Body of pancreas (tissue), 4 donors: ENCODE measurements at places on chromosomes 6 and 20. TPM values are rescaled to one million over a fixed set of nuclear protein-coding genes. Genes with fewer than 3 reads are reported as not detected.

DNA sequence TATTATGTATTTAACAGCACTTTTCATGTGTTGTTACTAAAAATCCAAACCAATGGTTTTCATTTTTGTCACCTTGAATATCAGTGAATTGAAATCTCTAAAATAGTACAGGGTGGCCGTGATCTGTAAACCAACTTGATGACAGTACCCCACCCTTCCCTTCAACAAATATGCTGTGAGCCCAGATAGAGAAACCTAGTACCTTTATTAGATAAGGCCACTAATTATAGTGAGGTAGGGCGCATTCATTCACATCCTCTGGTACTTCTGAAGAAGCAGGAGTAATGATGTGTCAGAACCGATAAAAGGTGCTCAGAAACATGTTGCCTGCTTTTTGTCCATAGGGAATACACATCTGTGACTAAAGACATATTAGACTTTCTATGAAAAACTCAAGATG is 409.5 kb downstream of the GJA1 start:
- peaks cover 4% of the 10 kb centered on the region for H3K4me1 ChIP-seq
- H3K27ac ChIP-seq = no peak overlapping the region
- H3K4me3 ChIP-seq = no peak overlapping the region
- DNase-seq = no peak
- H3K27me3 ChIP-seq = no peaks in the 10 kb centered on the region

DNA sequence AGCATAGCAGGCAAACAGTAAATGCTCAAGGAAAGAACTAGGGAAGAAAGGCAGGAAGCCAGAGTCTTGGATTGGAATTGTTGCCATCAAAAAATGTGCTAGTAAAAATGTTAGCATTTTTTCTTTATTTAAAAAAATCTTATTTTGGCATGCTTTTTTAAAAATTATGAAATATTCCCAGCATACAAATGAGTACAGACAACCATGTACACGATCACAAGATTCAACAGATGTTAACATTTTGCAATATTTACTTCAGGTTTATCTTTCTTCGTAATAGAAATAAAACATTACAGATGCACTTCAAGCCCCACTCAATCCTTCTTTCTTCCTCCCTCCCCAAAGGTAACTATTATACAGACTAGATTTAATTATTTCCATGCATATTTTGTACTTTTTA is 27.4 kb upstream of the NOP56 start:
- no peak for DNase-seq
- H3K36me3 ChIP-seq = no peaks in the 10 kb centered on the region
- H3K27me3 ChIP-seq = no peaks in the 10 kb centered on the region
- no peak overlapping the region for H3K4me3 ChIP-seq
- no peak overlapping the region for H3K27ac ChIP-seq

The CFAP61 gene
- not detected for total RNA-seq

GRCh38 chr6:109456111-109456583 is 575 bp upstream of the MICAL1 start:
- H3K4me3 ChIP-seq = peak overlapping the region; percentile 73
- peak overlapping the region; percentile 15 for H3K27ac ChIP-seq
- DNase-seq = no peak
- no peaks in the 10 kb centered on the region for H3K36me3 ChIP-seq
- H3K4me1 ChIP-seq = peaks cover 18% of the 10 kb centered on the region
- H3K27me3 ChIP-seq = no peaks in the 10 kb centered on the region

The NQO2 gene
- total RNA-seq = 7.3 TPM

The STX11 gene
- 7.6 TPM for total RNA-seq

The NNAT gene
- 0.52 TPM for total RNA-seq

The EPPIN gene
- total RNA-seq = not detected

The NKAPL gene
- total RNA-seq = not detected

- H3K4me3 ChIP-seq = no peak overlapping the region
- H3K27me3 ChIP-seq = no peaks in the 10 kb centered on the region
- DNase-seq = no peak
- peaks cover 6% of the 10 kb centered on the region for H3K4me1 ChIP-seq
Measured at GRCh38 chr6:167906899-167907298, 80.2 kb downstream of the AFDN start.

The KIF6 gene
- not detected for total RNA-seq

DNA sequence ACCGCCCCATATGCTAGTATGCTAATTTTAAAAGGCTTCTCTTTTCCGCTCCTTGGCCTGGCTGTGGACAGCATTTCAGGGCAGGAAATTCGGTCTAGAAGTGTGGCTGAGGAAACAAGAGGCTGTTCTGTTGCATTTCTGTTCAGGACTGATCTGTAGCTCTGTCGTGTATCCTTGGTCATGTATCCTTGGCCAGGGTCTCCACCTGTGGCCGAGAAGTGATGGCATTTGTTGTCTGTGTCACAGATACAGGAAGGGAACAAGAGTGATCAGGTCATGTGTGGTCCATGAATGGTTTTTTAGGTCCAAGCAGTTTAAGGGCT is 300.5 kb upstream of the SUPT3H start:
- no peaks in the 10 kb centered on the region for H3K4me1 ChIP-seq
- H3K27ac ChIP-seq = no peak overlapping the region
- no peaks in the 10 kb centered on the region for H3K27me3 ChIP-seq
- H3K4me3 ChIP-seq = no peak overlapping the region
- H3K36me3 ChIP-seq = no peaks in the 10 kb centered on the region

GRCh38 chr6:111734068-111735061 is 128.7 kb upstream of the TRAF3IP2 start:
- no peaks in the 10 kb centered on the region for H3K4me1 ChIP-seq
- H3K27ac ChIP-seq = no peak overlapping the region
- H3K36me3 ChIP-seq = no peaks in the 10 kb centered on the region

The FILIP1 gene
- total RNA-seq = 3.0 TPM

DNA sequence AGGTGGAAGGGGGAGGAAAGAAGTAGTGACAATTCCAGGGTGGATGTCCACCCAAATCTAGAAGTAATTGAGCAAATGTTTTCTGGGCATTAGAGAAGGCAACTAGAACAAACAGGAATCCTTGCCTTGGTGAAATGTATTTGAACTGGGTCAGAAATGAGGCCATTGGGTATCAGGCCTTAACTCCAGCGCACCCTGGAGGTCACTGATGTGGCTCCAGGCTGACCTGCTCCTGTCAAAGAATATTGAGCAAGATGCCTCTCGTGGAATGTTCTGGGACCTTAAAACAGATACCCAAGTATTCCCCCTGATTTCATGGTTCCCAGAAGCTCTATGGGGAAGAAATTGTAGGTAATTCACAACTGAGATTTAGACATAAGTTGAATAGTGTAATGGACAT is 6.9 kb downstream of the HLA-DPB1 start:
- H3K27ac ChIP-seq = peak overlapping the region; percentile 10
- H3K36me3 ChIP-seq = no peaks in the 10 kb centered on the region
- H3K4me1 ChIP-seq = peaks cover 18% of the 10 kb centered on the region
- no peaks in the 10 kb centered on the region for H3K27me3 ChIP-seq
- peak; percentile 29 for DNase-seq

- no peaks in the 10 kb centered on the region for H3K4me1 ChIP-seq
- DNase-seq = no peak
- H3K36me3 ChIP-seq = no peaks in the 10 kb centered on the region
- H3K27ac ChIP-seq = no peak overlapping the region
- no peaks in the 10 kb centered on the region for H3K27me3 ChIP-seq
- H3K4me3 ChIP-seq = no peak overlapping the region
Measured at GRCh38 chr6:81966968-81967367, 214.5 kb upstream of the TENT5A start.

GRCh38 chr20:5608104-5608441 is 142.1 kb upstream of the SHLD1 start:
- H3K4me1 ChIP-seq = peaks cover 28% of the 10 kb centered on the region
- no peak for DNase-seq
- H3K27me3 ChIP-seq = no peaks in the 10 kb centered on the region
- no peak overlapping the region for H3K4me3 ChIP-seq
- no peaks in the 10 kb centered on the region for H3K36me3 ChIP-seq

- peaks cover 64% of the 10 kb centered on the region for H3K4me1 ChIP-seq
- DNase-seq = peak; percentile 32
- H3K36me3 ChIP-seq = no peaks in the 10 kb centered on the region
- H3K27me3 ChIP-seq = no peaks in the 10 kb centered on the region
- peak overlapping the region; percentile 64 for H3K4me3 ChIP-seq
Measured at GRCh38 chr6:42140756-42141602, 1.4 kb downstream of the C6orf132 start.

GRCh38 chr6:21132856-21133838 is 460.4 kb upstream of the SOX4 start:
- no peaks in the 10 kb centered on the region for H3K4me1 ChIP-seq
- H3K27me3 ChIP-seq = no peaks in the 10 kb centered on the region
- H3K4me3 ChIP-seq = no peak overlapping the region
- H3K27ac ChIP-seq = no peak overlapping the region
- DNase-seq = no peak
